ENCODE measurements at places on chromosomes 2 and 18.

DNA sequence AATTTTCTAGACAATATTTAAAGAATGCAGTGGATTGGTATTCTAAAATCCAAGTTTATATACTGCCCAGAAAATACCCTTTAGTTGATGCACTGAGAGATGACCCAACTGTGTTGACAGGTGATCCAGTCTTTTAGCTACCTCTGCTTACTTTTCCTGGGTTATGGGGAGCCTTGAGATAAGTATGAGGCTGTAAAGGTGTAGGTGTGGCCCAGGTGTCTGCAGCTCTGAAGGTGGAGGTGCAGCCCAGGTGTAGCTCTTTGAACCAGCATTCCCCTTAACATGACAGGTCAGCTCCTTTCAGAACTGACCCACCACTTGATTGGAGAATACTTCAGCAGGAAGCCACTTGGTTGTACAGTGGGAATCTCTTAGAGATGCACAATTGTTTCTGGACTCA lies 62.3 kb upstream of the ACSL3 start:
- DNase-seq, result no peak

- no peak for DNase-seq
These were observed 47.0 kb downstream of the PARD6G start for GRCh38 chr18:80200171-80200931.

DNA sequence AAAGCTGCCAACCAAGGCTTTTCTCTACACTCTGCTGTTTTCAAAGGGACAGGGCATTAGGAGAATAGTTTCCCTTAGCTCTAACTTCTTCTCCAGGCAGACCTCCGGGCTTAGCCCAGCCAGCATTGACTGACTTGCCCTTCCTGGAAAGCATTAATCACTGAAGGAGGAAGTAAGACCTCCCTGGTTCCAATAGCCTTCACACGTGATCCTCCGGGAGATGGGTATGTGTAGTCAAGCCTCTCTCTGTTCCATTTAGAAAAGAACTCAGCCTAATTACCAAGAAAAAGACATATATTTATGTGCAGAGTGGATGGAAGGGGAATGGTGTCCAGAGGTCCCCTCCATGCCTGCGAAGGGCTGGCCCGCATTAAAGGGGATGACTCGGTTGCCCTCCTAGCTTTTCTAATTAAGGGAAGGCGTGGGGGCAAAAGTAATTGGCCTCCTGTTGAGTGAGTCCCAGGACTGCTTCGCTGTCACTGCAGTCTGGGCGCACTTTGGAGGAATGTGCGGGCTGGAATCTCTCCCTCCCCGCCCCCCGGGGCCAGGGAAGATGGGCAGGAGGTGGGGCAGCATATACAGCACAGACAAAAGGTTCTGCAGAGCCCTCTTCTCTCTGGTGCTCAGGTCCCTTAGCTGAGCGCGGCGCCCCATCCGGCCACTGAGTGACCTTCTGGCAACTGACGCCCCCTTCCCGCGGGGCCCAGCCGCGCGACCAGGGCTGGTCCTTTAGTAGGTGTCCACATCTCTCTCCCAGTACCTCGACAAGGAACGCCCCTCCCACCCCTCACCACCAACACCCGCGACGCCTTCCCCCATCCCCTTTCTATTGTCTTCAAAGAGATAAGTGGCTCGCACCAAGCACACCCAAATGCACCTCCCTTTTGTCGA lies 686.0 kb downstream of the NRXN1 start:
- DNase-seq, result no peak

- no peak for DNase-seq
These were observed 27.5 kb downstream of the INPP4A start for GRCh38 chr2:98472132-98472650.

GRCh38 chr2:215826838-215827441 lies 186.4 kb downstream of the MREG start:
- no peak for DNase-seq

- DNase-seq, result no peak
These were observed 60.6 kb upstream of the SLC16A14 start for GRCh38 chr2:230129343-230129742.

DNA sequence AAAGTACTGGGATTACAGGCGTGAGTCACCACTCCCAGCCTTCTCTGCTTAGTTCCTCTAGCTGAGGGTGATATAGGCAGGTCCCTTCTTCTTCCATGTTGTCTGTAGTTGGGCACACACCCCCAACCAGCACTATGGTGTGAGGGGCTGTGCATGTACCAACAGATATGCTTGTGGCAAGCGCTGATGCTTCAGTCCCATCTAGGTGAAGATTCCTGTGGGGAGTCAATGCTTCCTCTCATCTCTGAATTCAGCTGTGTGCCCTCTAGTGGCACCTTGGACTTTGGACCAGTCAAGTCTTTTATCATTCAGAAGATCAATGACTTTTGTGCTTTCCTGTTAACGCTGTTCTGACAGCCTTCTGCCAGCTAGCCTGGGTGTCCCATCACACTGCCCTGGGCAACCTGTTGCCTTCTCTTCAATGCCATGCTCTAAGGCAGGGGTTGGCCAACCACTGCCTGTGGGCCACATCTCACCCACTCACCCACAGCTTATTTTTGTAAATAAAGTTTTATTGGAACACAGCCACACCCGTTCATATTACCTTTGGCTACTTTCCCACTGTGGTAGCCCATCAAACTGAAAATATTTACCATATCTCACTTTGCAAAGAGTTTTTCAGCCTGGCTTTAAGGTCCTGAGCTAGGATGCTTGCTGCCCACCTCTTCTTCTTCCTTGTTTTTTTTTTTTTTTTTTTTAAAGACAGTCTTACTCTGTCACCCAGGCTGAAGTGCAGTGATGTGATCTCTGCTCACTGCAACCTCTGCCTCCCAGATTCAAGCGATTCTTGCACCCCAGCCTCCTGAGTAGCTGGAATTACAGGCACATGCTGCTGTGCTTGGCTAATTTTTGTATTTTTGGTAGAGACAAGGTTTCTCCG lies 51.0 kb downstream of the NPAS2 start:
- no peak for DNase-seq

DNA sequence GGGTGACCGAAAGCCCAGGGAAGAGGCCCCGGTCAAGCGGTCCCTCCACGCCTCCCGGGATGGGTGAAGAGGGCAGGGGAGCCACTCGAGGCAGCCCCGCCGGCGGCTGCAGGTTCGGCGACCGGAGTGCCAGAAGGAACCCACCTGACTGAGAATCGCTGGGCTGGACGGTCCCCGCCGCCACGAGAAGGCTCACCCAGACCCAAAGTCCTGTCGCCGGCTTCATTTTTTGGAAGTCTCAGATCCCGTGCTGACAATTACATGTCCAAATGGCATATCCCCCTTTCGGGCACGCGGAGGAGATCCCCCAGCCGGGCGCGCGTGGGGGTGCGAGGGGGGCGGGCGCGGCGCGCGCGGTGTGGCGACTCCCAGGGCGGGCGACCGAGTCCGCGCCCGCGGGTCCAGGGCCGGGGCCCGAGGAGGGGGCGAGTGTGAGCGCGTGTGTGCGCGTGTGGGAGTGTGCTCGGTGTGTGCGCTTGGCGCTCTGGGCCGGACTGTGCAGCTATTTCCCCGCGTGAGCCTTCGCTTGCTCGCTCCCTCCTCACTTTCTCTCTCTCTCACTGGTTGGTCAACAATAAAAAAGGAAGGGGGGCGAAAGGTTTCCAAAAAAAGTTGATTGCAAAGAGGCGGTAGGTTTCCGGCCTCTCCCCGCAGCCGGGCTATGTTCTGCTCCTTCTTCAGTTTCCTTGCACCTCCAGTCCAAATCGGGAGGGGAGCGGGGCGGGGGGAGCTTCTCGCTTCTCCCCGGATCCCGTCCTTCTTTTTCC lies at the start of gene ERBB4:
ERBB4 (minus strand) TSS at position 498 of the 767 bp plus-strand sequence; CDS start at position 226, 272 bp downstream.
- DNase-seq, result no peak

Data from activated T-cell treated with anti-CD3 and anti-CD28 coated beads, Interleukin-2, amount 50 U/mL, for 48 hours (primary cell).